ENCODE measurements at places on chromosomes 11 and 22.

DNA sequence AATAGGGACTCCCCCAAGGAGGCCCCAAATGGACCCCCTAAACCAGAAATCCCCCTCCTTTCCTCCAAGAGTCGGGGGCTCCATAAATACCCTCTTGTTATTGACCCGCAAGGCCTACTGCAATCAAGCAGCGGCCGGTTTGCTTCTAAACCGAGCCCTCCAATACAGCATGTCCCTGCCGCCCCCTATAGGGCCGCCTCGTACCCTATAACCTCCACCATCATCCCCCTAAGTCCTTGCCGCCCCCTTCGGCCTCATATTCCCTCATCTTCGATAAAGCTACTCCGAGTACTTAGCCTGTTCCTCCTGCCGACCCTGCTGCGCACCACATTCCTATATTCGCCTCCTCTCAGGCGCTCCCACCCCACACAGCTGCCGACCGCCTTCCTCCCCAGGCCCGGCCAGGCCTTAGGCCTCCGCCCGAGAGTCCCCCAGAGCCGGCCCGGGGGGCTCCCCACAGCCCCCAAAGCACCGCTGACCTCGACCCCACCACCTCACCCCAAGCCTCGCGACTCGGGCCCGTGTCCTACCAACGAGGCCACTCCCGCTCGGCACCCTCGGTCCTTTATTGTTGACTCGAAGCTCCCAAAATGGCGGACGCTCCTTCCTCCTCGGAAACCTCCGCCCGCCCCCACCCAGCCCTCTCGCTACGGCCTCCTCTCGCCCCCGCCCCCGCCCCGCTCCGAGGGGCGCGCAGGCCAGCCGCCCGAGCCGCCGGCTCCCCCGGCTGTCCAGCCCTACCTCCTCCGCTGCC, 430 bp downstream of the DDX6 start:
- DNase-seq = no peak

DNA sequence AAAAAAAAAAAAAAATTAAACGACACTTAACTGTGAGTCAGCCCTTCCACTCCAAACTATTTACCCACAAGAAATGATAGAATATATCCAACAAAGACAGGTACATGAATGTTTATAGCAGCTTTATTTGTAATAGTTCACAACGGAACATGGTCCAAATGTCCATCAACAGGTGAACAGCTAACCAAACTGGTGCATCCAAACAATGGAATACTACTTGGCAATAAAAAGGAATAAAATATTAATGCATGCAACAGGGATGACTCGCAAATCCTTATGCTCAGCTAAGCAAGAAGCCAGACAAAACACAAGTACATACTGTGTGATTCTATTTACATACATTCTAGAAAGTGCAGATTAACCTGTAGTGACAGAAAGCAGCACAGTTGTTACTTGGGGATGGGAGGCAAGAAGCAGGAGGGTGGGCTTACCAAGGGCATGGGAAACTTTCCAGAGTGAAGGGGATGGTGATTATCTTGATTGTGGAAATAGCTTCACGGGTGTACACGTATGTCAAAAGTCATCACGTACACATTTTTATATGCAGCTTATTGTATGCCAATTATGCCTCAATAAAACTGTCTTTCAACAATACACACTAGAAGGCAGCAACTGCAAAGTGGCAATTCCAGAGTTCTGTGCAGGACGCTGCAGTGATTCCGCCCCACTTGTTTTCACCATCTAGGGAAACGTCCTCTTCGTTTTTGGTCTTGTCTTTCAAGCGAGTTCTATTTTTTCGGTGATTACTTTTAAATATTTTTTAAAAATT, 6.7 kb upstream of the SF1 start:
- no peak for DNase-seq

DNA sequence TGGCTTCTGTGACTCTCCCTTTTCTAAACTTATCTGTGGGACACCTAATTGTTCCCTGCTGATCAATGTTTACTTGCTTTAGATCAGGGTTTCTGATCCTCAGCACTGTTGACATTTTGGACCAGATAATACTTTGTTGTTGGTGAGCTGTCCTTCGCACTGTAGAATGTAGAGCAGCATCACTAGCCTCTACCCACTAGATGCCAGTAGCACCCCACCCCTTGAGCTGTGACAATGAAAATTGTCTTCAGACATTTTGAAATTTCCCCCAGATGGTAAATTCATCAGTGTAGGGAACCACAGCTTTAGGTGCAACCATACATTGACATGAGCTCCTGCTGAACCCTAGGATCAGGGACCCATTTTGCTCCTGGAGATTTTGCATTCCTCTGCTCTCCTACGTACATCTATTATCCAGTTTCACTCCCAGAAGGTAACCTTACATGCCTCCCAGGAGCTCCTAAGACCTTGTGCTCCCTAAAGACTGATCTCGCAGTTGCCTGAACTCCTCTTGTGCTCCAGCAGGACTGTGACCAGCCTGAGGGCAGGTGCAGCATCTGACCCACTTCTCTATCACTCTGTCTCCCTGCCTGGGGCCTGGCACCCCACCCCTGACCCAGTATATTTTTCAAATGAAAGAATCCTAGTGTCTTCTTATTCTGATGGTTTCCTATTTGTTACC, 107.8 kb downstream of the FAR1 start:
- DNase-seq = no peak

DNA sequence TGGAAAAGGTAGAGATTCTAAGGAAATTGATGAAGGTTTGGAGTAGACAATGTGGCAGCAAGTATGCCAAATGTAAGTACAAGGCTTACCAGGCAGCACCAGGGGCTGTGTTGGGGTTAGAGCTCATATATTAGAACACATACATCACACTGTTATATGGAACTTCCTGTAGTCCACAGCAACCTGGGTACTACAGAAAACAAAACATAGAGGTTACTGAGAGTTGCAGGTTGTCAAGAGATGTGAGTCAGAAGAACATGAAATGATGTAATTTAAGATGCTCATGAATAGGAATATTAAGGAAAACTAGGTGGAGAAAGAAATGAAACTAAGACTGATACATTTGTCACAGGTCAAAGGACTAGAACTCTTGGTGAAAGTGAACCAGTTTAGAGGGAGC, 22.0 kb downstream of the FAT3 start:
- DNase-seq = no peak

DNA sequence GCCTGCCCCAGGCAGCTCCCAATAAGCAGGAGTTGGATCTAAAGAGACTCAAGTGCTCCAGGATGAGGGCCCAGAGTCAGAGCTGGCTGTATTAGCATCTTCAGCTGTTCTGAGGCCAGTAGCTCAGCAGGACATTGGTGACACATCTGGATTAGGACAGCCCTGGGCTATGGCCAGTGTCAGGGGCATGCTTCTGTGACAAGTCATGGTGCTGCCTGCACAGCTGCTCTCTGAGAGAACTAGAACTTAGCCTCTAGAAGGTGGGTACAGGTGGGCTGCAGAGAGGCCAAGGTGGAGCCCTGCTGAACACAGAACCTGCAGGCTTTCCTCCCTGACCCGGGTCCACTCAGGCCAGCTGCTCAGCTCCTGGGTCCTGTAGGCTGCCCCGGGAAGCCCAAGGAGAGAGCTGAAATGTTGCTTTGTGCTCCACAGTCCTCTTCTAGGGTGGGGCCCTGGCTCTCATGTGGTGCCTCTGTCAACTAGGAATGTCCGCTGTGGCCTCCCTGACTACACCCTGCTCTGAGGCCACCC, 426.9 kb downstream of the SOX6 start:
- no peak for DNase-seq

- no peak for DNase-seq
Observed at GRCh38 chr11:115716601-115717529, 212.7 kb upstream of the CADM1 start.

- no peak for DNase-seq
Observed at GRCh38 chr11:134995741-134996140, 583.7 kb upstream of the B3GAT1 start.

- no peak for DNase-seq
Observed at GRCh38 chr11:30991802-30992512, 377.6 kb downstream of the DCDC1 start.

GRCh38 chr11:16016468-16016829, 339.9 kb downstream of the SOX6 start:
- no peak for DNase-seq

GRCh38 chr11:126358763-126359160, 3.3 kb downstream of the ST3GAL4 start:
- DNase-seq = no peak

DNA sequence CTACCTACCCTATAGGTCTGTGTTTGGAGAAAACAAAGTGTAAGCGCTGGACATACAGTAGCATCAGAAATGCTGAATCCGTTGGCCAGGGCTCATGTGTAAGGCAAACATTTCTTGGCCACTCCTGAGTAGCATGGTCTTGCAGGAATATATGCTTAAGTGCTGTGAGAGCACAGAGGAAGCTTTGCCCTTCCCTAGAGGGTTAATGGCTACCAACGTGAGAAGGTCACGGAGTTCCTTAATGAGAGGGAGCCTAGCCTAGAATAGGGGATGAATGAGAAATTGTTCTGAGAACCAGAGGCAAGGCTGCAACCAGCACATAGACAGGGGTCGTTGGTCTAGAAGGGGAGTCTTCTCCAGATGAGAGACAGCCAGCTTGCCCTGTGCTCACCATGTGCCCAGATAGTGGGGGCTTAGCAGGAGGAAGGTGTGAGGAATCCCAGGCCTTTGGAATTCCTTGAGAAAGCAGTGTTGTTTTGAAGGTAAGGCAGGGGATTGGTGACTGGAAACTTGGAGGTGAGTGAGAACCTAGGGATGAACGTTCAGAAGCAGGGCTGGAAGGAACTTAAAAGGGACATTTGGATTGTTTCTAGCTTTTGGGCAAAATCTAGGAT, 29.5 kb downstream of the RCOR2 start:
- no peak for DNase-seq

DNA sequence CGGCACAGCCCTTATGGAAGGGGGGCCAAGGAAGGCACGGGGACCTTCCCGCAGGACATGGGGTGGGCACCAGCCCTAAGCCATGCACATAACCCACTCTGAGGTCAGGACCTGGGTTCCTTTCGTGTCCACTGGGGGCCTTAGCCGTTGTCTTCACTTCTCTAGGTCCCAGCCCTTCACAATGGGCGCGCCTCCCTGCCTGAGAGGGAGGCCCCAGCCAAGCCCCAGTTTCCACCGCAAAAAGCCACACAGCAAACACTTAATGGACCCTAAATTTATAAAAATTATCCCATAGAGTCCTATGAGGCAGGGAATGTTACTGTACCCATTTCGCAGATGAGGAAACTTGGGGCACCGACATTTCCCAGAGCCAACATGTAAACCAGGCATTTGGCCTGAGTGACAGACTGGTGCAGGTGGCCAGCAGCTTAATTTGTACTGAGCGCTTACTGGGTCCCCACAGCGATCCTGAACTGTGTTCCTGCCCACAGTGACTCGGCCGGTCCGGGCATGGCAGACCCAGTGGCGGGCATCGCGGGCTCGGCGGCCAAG, 1.2 kb downstream of the GAS2L1 start:
- no peak for DNase-seq

GRCh38 chr11:62694455-62695167, 5.3 kb upstream of the LRRN4CL start:
- DNase-seq = peak; percentile 37

DNA sequence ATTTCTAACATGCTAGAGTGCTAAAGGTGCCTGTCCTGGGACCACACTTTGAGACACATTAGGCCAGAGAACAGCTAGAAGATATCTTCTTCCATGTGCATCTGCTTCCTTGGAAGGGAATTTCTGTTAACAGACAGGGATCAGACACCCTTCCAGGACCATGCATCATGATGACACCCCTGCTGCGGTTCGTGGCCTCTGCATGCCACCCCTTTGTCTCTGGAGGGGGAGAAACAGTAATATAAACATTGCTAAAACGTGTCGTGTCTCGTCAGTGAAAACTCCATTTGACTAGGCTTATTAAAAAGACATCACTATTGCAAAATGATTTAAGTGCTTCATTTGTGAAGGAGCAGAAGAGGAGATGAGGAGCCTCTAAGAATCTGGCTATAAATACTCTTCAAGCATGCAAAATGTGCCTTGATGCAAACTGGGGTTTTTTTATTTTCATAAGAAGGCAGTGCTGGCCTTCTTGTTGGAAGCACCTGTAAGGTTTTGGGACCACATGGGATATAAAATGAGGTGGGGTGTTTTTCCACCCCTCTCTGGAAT, 141.6 kb downstream of the MYO18B start:
- DNase-seq = no peak

GRCh38 chr22:26485013-26485412, 1.3 kb downstream of the SRRD start:
- DNase-seq = no peak

- DNase-seq = no peak
Observed at GRCh38 chr11:35721651-35722282, 59.2 kb downstream of the TRIM44 start.

DNA sequence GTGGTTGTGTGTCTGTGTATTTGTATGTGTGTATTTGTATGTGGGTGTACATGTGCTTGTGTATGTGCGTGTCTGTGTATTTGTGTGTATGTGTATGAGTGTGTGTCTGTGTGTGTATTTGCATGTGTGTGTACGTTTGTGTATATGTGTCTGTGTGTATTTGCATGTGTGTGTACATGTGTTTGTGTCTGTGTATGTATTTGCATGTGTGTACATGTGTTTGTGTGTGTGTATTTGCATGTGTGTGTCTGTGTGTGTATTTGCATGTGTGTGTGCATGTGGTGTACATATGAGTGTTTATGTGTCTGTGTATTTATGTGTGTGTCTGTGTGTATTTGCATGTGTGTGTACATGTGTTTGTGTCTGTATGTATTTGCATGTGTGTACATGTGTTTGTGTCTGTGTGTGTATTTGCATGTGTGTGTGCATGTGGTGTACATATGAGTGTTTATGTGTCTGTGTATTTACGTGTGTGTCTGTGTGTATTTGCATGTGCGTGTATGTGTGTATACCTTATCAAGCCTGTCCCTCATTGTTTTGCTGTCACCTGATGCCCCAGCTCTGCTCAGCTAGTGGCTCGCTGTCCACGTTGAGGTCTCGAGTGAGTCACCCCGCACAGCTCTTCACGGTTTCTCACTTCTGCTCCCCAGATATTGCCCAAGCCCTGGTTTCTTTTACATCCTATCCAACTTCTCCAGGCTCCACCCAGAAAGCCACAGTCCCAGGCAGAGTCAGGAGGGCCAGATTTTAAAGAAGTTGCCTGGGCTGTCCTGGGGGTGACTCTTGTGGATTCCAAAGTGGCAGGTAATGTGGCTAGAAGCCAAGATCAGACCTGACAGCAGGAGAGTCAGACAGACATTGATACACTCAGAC, 15.2 kb downstream of the MB start:
- DNase-seq = no peak

GRCh38 chr11:43788421-43788820, 92.2 kb upstream of the ALKBH3 start:
- peak; percentile 69 for DNase-seq

- no peak for DNase-seq
Observed at GRCh38 chr11:57662893-57663292, 5.0 kb upstream of the ZDHHC5 start.

- DNase-seq = no peak
Observed at GRCh38 chr11:129546266-129546665, 170.6 kb downstream of the BARX2 start.

GRCh38 chr11:119447664-119448242, 24.8 kb upstream of the THY1 start:
- no peak for DNase-seq

GRCh38 chr11:3959903-3960265, 104.4 kb downstream of the STIM1 start:
- DNase-seq = no peak

GRCh38 chr11:71473793-71474080, 20.7 kb downstream of the NADSYN1 start:
- DNase-seq = no peak

Data from DMS 273 treated with DMSO at 0.1 percent for 48 hours (cell line).